Keratinocyte (primary cell): ENCODE measurements at places on chromosomes 12 and 14.

DNA sequence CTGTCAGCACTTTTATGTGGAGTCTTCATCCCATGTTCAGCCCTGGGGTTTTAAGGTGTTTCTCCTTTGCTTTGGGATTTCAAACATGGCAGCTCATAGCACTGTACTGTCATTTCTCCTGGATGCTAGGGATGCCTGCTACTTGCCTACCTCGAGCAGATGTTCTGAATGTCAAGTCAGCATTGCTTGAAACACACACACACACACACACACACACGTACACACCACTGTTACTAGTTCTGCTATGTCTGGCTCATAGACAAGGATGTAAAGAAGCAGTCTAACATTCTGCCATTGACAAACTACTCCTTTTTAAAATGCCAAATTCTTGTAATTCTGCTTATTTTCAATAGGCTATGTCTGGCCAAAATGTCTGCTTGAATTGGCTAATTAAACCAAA lies 72.7 kb downstream of the SAMD4A start:
- no peak for DNase-seq

DNA sequence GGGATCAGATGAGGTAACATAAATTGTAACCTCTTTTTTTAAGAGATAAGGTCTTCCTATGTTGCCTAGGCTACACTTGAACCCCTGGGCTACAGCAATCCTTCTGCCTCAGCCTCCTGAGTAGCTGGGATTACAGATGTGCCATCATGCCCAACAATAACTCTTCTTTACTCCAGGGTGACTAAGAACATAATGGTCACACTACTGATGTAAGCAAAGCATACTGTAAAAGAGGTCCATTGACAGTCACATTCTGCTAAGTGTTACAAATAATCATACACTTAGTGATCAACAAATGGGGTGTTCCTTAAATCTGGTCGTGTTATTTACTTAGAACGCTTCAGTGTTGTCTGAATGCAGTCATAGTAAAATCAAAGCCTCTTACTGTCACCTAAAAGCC lies 68.9 kb downstream of the EPS8 start:
- DNase-seq = no peak

- no peak for DNase-seq
Observed at GRCh38 chr12:16730772-16731171, 124.8 kb upstream of the LMO3 start.

GRCh38 chr14:105201156-105201924 lies 20.2 kb upstream of the NUDT14 start:
- no peak for DNase-seq

DNA sequence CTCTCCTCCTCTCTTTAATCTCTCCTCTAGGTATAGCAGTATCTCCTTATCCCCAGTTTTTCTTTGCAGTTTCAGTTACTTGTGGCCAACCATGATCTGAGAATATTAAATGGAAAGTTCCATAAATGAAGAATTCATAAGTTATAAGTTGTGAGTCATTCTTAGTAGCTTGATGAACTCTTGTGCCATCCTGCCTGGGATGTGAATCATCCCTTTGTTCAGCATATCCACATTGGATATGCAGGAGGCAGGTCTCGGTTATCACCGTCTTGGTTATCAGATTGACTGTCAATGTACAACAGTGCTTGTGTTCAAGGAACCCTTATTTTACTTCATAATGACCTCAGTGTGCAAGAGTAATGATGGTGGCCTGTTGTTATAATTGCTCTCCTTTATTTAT lies 134.0 kb downstream of the TMEM117 start:
- peak; percentile 52 for DNase-seq

DNA sequence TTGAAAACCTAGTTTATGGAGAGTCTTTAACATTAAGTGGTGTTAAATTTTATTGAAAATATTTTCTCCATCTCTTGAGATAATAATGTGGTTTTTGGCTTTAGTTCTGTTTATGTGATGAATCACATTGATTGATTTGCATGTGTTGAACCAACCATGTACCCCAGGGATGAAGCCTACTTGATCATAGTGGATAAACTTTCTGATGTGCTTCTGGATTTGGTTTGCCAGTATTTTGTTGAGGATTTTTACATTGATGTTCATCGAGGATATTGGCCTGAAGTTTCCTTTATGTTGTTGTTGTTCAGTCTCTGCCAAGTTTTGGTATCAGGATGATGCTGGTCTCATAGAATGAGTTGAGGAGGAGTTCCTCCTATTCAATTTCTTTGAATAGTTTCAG lies 222.6 kb downstream of the ADAMTS20 start:
- no peak for DNase-seq

DNA sequence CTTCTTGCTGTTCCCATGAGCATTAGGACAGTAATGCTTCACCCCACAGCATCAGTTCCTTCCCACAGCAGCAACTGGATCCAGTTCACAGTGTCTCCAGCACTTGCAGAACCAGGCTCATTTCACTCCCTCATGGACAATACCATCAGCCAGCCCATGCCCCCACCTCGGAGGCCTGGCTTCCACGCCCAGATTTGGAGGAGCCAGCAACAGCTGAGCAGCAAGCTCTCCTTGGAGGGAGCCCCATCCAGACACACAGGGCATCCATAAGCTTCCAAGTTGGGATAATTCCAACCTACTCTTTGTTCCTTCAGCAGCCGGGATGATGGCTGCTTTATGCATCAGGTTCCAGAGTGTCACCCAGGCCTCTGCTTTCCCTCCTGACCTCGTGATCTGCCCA lies 250.0 kb downstream of the GLT1D1 start:
- no peak for DNase-seq

GRCh38 chr14:27890259-27890658 lies 876.3 kb upstream of the FOXG1 start:
- DNase-seq = no peak

GRCh38 chr14:49991491-49991890 lies 98.6 kb downstream of the ARF6 start:
- no peak for DNase-seq
